ENCODE measurements at places on chromosomes 1 and 21.

- DNase-seq, result no peak
Measured at GRCh38 chr1:210407207-210407886, 78.6 kb downstream of the HHAT start.

GRCh38 chr21:25199944-25200343 is 407.3 kb downstream of the MRPL39 start:
- no peak for DNase-seq

DNA sequence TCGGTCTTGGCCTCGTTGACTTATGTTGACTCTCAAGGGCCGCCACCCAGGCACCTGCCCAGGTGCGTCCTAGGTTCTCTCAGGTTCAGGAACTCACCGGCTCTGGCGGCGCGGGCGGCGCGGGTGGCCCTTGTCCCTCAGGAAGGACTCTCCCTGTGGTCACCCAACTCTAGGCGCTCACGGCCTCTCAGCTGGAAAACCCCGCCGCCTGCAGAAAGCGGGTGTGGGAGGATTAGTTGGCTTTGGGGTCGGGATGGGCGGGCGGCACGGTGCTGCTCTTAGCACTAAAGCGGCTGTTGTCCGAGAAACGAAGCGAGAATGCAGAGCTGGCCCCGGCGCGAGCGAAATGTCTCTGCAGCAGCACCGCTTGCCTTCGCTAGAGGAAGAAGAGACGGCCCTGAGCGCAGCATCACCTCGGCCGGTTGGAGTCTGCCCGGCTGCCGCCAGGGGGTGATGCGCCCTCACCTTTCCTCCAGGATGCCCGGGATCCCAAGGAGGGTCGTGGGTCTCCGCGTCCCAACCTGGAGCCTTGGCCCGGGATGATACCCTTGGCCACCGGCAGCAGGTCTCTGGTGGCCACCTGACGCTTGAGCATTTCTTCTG is 8.1 kb upstream of the TADA1 start:
- no peak for DNase-seq

- DNase-seq, result no peak
Measured at GRCh38 chr1:164777518-164777917, 218.5 kb downstream of the PBX1 start.

DNA sequence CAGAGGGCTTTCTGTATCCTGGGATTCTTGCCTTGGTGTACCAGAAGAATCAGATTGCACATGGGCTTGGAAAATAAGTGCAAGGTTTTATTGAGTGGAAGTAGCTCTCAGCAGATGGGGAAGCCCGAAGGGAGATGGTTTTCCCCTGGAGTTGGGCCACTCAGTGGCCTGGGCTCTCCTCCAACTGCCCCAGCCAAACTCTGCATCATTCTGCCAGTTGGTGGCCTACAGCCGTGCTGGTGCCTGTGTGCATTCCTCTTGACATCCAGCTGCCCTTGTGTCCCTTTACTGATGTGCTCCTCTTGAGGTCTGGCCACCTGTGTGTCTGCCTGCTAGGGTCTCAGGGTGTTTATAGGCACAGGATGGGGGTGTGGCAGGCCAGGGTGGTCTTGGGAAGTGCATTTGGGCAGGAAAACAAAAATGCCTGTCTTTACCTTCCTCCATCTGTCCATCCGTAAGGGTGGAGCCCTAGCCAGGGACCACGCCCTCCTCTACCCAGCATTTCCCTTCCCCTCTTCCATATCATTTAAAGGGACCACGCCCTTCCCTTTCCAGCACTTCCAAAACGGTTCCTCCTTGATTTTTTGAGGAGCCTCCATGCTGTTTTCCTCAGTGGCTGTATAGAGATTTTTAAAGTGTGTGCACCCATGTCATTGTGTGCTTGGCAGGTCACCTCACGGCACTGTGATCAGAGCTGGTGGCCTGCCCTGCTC is 18.9 kb downstream of the SNAP47 start:
- DNase-seq, result no peak
